ENCODE measurements at places on chromosomes 16 and 17.

GRCh38 chr17:10102817-10103216, 95.6 kb downstream of the GAS7 start:
- no peak for DNase-seq

GRCh38 chr17:32283745-32284201, 18.1 kb downstream of the RHBDL3 start:
- no peak for DNase-seq

GRCh38 chr16:19011169-19011731, 27.5 kb downstream of the TMC7 start:
- no peak for DNase-seq

- DNase-seq, result no peak
These were observed 2.8 kb downstream of the SF3B3 start for GRCh38 chr16:70526403-70526802.

GRCh38 chr17:48995974-48996721, 1.0 kb upstream of the IGF2BP1 start:
- DNase-seq, result no peak

GRCh38 chr16:6929868-6930267, 402.8 kb upstream of the RBFOX1 start:
- no peak for DNase-seq

DNA sequence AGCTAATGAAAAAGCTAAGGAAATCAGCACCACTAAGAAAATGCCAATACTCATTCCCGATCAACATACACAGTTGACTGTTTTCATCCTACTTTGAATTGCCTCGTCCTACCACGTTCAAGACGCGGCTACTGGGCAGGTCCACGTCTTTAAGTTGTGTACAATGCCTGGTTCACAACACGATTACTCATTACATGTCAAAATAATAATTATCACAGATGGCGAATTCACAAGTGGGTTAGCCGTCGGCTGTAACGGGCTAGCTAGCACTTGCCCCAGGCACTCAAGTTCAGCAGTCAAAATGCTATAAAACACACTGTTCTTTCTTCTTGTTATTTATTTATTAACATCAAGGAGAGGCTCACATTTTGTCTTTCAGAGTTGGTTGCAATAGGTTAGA, 124.2 kb downstream of the ZFHX3 start:
- DNase-seq, result no peak

DNA sequence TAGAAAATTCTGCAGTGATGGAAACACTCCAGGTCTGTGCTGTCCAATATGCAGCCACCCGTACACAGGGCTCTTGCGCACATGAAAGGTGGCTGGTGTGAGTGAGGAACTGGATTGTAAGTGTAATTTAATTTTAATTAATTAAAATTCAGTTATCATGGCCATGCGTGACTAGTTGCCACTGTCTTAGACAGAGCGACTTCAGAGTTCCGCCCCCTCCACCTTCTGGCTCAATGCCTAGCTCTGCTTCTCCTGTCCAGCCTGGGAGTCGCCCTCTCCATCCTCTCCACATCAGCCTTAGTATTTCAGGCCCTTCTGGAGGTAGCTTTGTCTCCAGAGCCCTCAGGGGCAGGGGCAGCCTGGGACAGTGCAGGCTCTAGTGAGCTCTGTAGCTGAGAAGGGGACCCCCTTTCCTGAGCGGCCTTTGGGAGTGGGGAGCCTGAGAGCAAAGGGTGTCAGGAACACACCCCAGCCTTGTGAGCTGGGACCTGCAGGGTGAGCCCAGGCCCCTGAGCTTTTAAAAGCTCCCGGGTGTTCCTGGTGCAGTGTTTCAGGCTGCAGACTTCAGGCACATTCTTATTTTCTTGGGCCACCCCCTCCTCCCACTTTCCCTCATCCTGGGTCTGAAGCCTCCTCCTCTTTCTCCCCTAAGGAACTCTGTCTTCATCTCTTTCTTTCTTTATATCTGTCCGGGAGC, 99.4 kb downstream of the IRF8 start:
- DNase-seq, result no peak

DNA sequence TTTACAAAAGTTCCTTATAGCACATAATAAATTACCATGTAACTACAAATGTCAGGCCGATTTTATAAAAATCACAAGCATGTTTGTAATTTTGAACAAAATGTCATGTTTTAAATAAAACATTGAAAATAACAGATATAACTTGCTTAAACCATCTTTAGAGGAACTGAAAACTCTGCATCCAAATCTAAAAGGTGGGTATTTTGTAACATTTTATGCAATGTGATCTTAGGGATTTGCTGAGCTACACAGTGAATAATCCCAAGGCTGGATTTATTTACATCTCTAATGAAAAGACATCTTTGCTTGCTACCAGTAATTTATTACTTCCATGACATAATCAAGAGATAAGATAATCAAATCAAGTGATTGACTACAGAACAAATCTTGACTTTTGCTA, 47.5 kb downstream of the N4BP1 start:
- no peak for DNase-seq

- no peak for DNase-seq
These were observed 21.6 kb downstream of the CCDC182 start for GRCh38 chr17:57723427-57724025.

- no peak for DNase-seq
These were observed 13.3 kb upstream of the SPOP start for GRCh38 chr17:49691086-49691676.

- no peak for DNase-seq
These were observed 277.8 kb upstream of the FOXF1 start for GRCh38 chr16:86232496-86232895.

DNA sequence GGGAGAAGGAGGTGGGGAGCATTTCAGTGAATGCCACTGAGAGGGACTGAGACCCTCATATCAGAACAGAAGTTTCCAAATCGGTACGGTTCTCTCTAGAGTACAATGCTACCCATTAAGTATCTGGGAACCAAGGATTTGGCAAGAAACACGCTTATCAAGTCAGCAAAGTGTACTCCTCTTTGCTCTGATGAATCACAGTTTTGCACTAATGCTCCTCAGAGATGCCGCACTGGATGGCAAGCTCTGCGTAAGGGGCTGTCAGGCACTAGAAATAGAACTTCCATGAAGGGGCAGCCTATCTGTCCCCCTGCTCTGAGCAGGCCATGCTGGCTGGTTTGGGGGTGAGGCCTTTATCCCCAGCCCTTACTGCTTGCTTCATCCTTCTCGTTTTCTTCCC, 4.8 kb upstream of the ABCC12 start:
- no peak for DNase-seq

DNA sequence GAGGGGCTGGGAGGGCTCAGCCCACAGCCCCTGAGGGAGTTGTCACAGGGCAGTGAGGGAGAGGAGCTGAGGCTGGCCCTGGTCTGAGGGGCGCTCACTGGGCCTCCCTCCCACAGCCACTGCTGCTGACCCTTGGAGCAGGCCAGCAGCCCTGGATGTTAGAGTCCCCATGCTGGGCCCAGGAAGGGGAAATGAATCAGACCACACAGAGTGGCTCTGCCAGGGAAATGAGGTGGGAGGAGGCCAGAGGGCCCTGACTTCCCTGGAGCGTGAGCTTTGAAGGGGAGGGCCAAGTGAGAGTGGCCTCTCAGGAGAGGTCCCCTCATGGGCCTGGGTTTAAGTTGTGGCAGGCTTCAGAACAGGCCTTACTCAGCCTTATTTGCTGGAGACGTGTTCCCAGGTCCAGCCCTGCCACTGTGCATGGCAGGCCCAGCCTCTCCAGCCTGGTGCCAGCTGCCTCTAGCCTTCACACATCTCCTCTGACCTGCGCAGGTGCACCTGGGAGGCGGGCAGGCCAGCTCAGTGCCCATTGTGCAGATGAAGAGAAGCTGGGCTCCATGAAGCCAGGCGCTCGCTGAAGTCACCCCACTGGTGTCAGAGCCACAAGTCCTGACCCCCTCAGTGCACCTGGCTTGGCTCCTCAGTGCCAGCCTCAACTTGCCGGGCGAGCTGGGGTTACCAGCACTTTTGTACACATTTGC, 15.4 kb downstream of the GPT2 start:
- DNase-seq, result no peak

- DNase-seq, result no peak
These were observed 84.2 kb downstream of the PITPNC1 start for GRCh38 chr17:67461228-67461780.

DNA sequence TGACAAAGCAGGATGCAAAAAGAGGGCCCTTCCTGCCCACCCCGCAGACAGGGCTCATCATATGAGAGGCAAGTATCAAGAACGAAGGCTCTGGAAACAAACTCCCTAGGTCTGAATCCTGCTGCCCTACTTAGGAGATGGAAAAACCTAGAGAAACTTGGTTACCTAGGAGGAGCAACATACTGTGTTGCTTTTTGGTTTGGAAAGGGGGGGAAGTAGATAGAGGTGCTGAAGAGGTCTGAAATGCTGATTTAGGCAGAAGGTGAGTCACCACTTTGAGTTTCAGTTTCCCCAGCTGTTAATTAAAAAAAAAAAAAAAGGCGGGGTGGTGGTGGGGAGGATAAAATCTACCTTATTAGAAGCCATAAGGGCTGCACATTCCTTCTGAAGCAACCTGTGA, 1.5 kb downstream of the N4BP1 start:
- DNase-seq, result peak; percentile 64

DNA sequence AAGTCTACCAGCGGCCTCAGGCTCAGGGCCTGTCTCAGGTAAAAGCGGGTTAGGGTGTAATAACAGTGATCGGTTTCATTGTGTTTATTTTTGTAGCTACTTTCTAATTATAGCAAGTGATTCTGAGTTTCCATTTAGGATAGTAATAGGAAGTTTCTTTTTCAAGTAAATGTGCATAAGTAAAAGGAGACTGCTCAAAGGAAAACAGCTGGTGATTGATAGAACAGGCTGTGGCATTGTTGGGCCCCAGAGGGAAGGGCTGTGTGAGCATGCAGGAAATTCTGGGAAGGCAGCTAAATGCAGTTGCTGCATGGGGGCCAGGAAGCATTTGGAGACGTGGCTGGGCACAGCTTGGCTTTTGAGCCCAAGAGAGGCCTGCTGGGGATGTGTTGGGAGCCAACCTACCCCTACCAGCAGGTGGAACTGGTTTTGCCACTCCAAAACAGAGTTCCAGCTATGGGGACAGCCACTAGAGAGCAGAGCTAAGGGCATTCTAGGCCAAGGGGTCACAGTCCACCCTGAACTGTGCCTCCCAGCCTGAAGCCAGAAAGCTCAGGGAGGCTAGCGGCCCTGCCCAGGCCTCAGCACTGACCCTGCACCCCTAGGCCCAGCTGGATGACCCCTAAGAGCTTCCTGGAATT, 12.6 kb downstream of the SNX20 start:
- DNase-seq, result no peak

GRCh38 chr17:42618442-42619150, 9.1 kb downstream of the TUBG1 start:
- no peak for DNase-seq

DNA sequence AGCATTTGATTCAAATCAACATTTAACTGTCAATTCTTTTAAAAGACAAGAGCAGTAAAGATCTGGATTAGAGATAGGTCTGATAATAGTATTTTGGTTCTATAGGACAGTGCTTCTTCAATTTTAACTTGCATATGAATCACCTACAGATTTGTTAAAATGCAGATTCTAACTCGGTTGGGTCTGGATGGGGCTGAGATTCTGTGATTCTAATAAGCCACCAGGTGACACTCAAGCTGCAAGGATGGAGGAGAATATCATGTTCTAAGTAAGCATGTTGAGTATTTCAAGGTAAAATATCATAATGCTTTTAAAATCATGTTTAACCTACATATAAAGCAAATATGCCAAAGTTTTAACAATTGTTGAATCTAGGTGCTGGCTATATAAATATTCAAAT, 15.8 kb downstream of the TSPOAP1 start:
- DNase-seq, result no peak

- DNase-seq, result no peak
These were observed 48.5 kb downstream of the NOS2 start for GRCh38 chr17:27751622-27752490.

DNA sequence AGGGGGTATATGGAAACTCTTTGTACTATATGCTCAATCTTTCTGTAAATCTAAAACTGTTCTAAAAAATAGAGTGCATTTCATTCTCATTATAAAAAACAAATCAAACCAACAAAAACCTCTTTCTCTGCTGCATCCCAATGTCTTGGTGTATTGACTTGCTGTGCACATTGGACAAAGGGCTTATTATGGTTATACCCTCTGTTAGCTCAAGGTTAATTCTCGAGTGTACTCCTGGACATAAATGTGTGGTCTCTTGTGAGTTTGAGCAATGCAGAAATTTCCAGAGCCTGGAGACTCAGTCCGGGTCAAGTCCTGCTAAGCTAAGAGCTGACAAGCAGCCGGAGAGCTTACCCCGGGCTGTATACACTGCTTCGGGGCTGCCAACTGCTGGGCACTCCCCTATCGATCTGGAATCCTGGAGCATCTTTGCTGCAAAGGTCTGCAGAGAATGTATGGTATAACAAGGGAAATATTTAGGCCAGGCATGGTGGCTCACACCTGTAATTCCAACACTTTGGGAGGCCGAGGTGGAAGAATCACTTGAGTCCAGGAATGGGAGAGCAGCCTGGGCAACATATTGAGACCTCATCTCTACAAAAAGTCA, 66.2 kb upstream of the BRD7 start:
- no peak for DNase-seq

GRCh38 chr17:39996800-39997199, 16.2 kb downstream of the PSMD3 start:
- DNase-seq, result no peak

GRCh38 chr16:21239646-21240045, 6.1 kb downstream of the ANKS4B start:
- no peak for DNase-seq

- DNase-seq, result no peak
These were observed 24.6 kb downstream of the CNGB1 start for GRCh38 chr16:57946181-57946801.

GRCh38 chr17:1045456-1045855, 48.5 kb downstream of the TIMM22 start:
- DNase-seq, result no peak

GRCh38 chr16:60091529-60091928, 1357.4 kb upstream of the GOT2 start:
- DNase-seq, result no peak

GRCh38 chr17:57388131-57388725, 131.9 kb downstream of the MSI2 start:
- DNase-seq, result no peak

- DNase-seq, result no peak
These were observed 13.5 kb downstream of the CDIPT start for GRCh38 chr16:29849505-29849904.

DNA sequence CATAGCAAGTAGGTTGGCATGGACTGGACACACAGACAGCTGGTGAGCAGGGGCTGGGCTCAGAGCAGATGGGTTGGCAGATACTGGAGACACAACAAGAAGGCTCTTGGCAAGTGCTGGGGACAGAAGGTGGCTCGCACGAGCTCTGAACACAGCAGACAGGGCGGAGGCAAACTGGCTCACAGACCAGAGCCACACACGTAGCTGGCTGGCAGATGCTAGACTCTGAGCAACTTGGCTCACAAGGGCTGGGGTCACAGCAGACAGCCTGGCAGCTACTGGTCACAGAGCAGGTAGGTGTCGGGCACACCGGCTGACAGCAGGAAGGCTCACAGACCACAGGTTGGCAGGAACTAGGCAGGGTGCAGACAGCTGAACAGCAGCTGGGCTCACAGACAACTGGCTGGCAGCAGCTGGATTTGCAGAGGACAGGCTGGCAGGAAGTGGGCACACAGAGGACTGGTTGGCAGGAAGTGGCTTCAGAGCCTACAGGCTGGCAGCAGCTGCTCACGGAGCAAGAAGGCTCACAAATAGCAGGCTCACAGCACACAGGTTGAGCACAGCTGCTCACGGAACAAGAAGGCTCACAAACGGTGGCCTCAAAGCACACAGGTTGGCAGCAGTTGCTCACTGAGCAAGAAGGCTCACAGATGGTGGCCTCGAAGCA, 725 bp downstream of the KRTAP16-1 start:
- DNase-seq, result peak; percentile 78

- peak; percentile 61 for DNase-seq
These were observed 14.4 kb upstream of the EEF2K start for GRCh38 chr16:22191532-22192260.
